ENCODE measurements at places on chromosomes 3 and 15.
A peak's percentile ranks its signal among the peaks of the same experiment; 100 is the strongest.

- DNase-seq: no peak
Measured at GRCh38 chr3:14031271-14031670, 93.4 kb downstream of the CHCHD4 start.

DNA sequence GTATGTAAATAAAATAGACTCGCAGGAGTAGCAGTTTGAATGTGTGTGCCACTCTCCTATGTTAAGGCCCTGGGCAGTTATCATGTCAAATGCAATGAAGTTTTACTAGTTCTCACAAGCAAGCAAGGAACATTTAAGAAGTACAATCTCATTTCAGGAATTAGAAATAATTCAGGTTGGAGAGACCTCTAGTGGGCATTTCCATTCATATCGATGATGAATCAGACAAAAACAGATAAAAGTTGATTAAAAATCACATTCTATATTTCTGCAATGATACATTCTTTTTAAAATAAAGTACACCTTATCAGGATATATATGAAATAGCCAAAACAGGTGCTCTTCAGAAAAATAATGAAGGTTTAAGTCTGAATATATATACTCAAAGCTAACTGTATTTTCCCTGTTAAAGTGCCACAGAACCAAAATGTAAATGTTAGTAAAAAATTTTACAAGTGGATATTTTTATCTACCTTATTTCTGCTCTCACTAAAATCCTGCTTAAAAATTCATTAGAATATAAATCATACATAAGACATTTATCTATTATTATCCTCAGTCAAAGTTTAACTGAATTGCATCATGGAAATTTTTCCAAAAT is 492.4 kb upstream of the FRG2C start:
- DNase-seq: no peak

DNA sequence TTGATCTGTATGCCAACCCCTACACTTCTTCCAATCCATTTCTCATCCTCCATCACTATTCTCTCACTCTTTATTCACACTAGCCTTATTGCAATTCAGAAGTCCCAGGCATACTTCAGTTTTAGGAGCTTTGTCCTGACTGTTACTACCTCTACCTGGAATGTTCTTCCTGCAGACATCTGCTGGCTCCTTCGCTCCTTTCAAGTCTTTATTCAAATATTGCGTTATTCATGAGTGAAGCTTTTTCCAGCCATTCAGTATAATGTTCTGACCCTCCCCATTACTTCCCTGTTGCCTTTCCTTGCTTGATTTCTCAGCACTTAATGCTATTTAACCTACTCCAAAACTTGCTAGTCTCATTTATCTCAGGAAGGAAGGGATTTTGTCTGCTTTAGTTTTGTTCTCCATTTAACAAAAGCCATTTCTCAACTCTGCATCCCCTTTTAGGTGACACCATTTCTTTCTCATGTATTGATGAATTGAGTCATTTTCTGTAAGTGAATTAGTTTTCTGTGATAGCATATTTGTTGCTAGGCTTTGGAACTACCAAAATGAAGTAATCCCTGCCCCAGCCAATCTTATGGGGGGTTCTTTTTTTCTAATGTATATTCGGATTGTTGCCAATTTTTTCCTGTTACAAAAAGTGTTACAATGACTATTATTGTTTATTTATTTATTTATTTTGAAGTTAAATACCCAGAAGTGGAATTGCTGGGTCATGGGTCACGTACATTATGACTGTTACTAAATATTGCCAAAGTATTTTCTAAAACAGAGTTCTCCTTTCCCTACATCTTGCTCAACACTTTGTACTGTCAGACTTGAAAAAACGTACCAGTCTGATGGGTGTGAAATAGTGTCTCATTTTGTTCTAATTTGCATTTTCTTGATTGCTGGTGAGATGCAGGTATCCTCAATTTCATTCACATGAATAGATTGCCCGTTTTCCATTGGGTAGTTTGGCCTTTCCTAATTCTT is 9.4 kb downstream of the ATP11B start:
- no peak for DNase-seq

- no peak for DNase-seq
Measured at GRCh38 chr15:38085931-38086568, 151.6 kb downstream of the TMCO5A start.

DNA sequence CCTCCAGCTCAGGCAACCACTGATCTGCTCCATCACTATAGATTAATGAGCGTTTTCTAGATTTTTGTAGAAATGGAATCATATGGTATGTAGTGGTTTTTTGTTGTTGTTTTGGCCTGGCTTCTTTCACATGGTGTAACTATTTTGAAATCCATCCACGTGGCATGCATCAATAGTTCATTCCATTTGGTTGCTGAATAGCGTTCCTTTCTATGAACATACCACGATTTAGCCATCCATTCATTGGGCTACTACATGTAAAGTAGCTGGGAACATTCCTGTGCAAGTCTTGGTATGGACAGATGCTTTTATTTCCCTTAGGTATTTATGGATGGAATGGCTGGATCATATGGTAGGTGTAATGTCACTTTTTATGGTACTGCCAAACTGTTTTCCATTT is 10.7 kb upstream of the CHSY1 start:
- DNase-seq: no peak

- DNase-seq: no peak
Measured at GRCh38 chr3:158479051-158479450, 91.9 kb upstream of the MLF1 start.

- DNase-seq: peak; percentile 11
Measured at GRCh38 chr3:64209866-64210621, 15.2 kb downstream of the PRICKLE2 start.

- no peak for DNase-seq
Measured at GRCh38 chr3:9239680-9240079, 9.8 kb downstream of the SRGAP3 start.

DNA sequence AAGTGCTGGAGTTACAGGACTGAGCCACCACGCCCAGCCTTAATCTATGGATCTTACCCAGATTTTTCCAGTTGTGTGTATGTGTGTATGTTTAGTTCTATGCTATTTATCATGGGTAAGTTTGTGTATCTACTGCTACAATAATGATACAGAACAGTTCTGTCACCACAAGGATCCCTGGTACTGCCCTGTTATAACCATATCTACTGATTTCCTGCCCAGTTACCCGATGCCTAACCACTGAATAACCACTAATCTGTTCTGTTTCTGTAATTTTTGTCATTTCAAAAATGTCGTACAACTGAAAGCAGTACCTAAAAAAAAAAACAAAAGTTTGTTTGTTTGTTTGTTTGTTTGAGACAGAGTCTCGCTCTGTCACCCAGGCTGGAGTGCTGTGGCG is 123.7 kb upstream of the RAP2B start:
- no peak for DNase-seq

DNA sequence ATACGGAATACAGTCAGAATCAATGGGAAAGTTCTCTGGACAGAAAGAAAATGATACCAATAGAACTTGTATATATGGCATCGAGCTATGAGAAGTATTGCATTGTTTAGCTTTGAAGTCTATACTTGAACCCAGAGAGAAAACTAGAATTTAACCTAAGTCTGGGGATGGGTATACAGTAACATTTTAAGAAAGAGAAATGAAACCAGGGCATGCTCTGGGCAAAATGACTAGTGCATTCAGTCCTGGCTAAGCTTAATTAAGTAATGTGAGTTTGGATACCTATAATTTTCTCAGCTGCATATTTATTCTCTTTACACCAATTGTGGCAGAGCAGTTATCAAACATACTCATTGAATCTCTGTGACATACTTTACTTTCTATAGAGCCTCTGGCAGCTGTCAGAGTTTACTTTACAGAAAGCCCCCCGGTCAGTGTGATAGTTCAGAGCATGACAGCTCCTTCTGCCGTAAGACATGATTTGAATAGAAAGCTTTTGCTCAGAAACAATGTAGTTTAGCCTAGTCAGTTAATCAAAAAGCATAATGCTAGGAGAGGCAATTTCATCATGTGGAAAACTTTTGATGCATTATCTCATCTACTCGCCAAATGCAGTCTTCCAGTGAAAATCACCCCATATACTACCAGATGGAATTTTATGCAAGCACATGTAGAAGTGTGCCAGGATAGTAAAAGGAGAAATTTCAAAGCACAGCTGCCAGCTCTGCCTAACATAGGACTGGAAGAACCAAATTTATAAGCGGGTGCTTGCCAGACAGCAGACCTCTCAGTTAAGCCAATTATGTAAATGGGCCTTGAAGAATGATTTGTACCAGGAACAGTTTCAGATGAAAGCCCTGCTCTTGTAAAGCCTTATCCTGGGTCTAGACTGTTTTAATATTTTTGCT is 40.7 kb downstream of the OXSM start:
- no peak for DNase-seq

DNA sequence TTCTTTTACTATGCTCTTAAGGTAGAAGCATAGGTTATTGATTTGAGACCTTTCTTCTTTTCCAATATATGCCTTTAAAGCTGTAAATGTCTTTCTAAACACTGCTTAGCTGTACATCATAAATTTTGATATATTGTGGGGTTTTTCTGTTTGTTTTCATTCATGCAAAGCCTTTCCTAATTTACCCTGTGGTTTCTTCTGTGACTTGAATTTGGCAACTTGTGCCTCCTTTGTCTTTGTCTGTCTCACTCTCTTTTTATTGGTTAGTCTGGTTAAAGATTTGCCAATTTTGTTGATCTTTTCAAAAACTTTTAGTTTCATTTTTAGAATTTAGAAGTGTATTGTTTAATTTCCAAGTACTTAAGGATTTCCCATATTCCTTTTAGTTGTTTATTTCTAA is 343.1 kb downstream of the OXSM start:
- DNase-seq: no peak

- DNase-seq: no peak
Measured at GRCh38 chr3:70273492-70273891, 38.9 kb downstream of the MDFIC2 start.

DNA sequence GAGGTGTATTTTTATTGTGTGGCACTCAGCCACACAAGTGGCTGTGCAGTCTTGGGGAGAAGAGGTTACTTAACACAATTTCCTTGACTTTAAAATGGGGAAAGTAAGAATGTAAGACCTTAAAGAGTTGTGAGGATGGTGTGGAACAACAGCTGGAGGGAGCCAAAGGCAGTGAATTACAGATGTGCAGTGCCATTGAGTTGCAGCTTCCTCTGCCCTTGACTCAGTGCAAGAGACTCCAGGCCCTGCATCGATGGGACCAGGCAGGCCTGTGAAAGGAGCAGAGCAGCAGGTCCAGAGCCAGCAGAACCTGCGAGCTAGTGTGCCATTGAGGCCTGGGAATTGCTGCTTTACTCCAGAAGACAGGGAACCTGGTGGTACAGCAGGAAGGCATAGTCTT is 27.2 kb downstream of the EEFSEC start:
- no peak for DNase-seq

DNA sequence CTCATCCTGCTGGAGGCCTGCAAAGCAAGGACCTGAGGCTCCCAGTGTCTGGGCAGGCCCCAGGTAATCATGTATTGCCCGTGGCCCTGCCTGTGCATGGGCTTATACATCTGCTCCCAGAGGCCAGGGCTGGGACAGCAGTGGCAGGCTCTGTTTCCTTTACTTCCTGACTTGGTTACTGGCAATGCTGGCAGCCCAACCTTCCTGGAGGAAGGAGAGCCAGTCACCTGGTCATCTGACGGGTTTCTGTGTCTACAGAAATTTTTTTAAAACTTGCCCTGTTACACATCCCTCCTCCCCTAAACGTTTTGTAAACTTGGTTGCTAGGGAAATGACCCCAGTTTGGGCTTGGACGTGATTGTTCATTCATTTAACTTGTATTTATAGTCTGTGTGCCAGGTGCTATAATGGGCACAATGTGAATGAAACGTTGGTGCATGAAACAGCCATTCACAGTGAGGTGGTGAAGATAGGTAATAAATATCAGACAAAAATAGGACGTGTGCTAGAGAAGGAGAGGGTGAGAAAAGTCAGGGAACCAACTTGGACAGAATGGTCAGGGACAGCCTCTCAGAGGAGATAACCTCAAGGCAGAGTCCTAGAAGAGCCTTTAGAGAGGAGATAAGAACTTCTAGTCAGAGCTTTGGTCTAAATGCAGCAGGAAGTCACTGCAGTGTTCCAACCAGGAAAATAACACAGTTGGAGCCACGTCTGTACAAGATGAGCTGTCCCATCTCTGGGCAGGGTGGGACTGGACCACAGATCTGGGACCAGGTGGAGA is 14.1 kb downstream of the TEX264 start:
- DNase-seq: no peak

DNA sequence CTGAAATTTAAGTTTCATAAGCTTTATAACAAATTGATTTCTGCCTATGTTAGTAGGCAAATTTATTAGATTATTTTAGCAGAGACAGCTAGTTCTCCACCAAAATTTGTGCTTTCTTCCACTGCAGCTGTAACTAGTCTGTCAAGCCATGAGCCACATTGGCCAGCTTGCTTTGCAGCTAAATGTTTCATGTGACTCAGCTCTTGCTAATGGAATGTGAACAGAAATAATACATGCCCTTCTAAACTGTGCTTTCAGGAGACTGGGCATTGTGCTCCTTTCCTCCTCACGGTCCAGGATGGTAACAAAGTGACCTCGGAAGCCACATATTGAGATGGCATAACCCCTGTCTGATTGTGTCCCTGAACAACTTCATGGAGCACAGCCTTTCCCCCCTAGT is 51.3 kb upstream of the KPNA4 start:
- no peak for DNase-seq

- no peak for DNase-seq
Measured at GRCh38 chr15:55856506-55857164, 113.7 kb upstream of the PRTG start.

GRCh38 chr15:33913459-33913858 is 54.8 kb upstream of the CHRM5 start:
- no peak for DNase-seq

All from NCI-H2171 treated with DMSO at 0.1 percent for 48 hours (cell line).